Melanocyte of skin (primary cell): ENCODE measurements at places on chromosomes 12 and 14. TPM values are rescaled to one million over a fixed set of nuclear protein-coding genes. Genes with fewer than 3 reads are reported as not detected.

The PAPLN gene
- total RNA-seq, result 4.1 and 6.9 TPM in 2 replicates

The WNT1 gene
- not detected in 2 replicates for total RNA-seq

The MAP3K9 gene
- total RNA-seq, result 1.1 and 1.7 TPM in 2 replicates

The RTL1 gene
- not detected in 2 replicates for total RNA-seq

The KCNC2 gene
- not detected in 2 replicates for total RNA-seq

The RNASE7 gene
- not detected in 2 replicates for total RNA-seq

The MYO1H gene
- not detected in 2 replicates for total RNA-seq

The TRIM9 gene
- 4.7 and 8.9 TPM in 2 replicates for total RNA-seq

The GNG2 gene
- 47.8 and 90.9 TPM in 2 replicates for total RNA-seq

The DLK1 gene
- total RNA-seq, result not detected in 2 replicates

The CACNA2D4 gene
- total RNA-seq, result under 0.01 and 0.34 TPM in 2 replicates

The TC2N gene
- 0.36 TPM in 1 of 2 replicates, not detected in the other for total RNA-seq

The EML5 gene
- 0.36 and 0.69 TPM in 2 replicates for total RNA-seq

The RERGL gene
- total RNA-seq, result not detected in 2 replicates

The RBM25 gene
- total RNA-seq, result 33.3 and 53.7 TPM in 2 replicates

The ERP27 gene
- total RNA-seq, result not detected in 2 replicates
